Activated naive CD8-positive, alpha-beta T cell treated with anti-CD3 and anti-CD28 coated beads for 36 hours (primary cell): ENCODE measurements at places on chromosomes 3 and 15.

DNA sequence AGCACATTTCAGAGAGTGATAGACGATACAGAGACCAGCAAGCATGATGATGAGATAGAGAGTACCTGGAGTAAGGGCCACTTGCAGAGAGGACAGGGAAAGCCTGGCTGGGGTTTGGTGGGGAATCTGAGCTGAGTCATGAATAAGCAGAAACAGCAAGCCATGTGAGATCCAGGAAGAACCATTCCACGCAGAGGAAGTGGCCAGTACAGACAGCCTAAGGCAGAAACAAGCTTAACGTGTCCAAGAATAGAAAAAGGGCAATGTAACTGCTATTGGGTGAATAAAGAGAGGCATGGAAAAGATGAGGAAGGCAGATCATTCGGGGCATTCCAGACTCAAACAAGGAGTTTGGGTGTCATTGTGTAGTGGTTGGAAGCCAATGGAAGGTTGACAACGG, 816.3 kb upstream of the CFAP20DC start:
- no peaks in the 10 kb centered on the region for H3K27me3 ChIP-seq
- no peak for DNase-seq
- H3K27ac ChIP-seq, result peak overlapping the region; percentile 46
- H3K4me1 ChIP-seq, result peaks cover 28% of the 10 kb centered on the region
- H3K36me3 ChIP-seq, result peaks cover 28% of the 10 kb centered on the region

- no peaks in the 10 kb centered on the region for H3K36me3 ChIP-seq
- H3K4me3 ChIP-seq, result no peak overlapping the region
- no peak overlapping the region for H3K27ac ChIP-seq
- H3K4me1 ChIP-seq, result no peaks in the 10 kb centered on the region
Observed at GRCh38 chr15:71096676-71097075, 18.6 kb upstream of the THSD4 start.

GRCh38 chr3:123198372-123198771, 3.4 kb upstream of the SEC22A start:
- H3K27me3 ChIP-seq, result no peaks in the 10 kb centered on the region
- no peak for DNase-seq
- no peak overlapping the region for H3K4me3 ChIP-seq
- no peak overlapping the region for H3K27ac ChIP-seq

GRCh38 chr3:10918011-10918410, 74.5 kb upstream of the SLC6A1 start:
- no peak overlapping the region for H3K27ac ChIP-seq
- H3K4me3 ChIP-seq, result no peak overlapping the region
- H3K4me1 ChIP-seq, result no peaks in the 10 kb centered on the region
- peaks cover 21% of the 10 kb centered on the region for H3K27me3 ChIP-seq

DNA sequence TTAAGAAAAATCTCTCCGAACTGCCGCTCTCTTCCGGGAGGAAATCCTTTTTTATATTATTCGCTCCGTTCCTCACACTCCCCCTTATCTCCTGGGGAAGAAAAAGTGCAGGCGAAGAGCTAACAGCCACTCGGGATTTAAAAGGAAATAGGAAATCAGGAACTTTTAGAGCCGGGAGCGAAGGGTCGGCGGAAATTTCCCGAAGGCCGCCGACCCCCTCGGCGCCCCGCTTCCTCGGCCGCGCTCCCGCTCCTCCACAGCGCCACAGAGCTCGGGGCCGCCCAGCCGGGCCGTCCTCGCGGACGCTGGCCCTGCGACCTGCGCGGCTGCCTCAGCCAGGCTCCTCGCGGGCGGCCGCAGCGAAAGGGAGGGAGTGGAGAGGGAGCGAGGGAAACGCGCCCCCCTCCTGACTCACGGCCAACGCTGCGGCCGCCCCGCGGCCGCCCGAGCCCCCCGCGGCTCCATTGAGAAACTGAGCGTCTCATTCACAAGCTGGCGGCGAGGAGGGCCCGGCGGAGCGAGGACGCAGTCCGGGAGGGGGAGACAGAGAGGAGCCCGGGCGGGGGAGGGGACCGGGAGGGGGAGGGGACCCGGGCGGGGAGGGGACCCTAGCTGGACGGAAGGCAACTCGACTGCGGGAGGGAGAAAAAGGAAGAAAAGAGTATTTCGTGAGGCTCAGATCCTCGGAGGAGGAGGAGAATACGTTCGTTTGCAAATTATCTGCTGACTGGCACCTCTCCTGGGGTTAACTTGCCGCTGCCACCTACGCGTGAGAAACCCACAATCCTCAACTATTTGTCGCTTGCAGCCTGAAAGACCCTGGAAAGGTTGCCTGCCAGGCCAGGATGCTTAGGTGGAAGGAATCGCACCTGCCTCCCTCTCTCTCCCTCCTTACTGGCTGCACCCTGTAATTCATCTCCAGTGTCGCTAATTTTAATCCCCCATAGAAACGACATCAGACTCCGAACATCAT, at the start of gene PTPN9:
Gene PTPN9, minus strand, starts transcription at position 368 of the 973 bp plus-strand sequence. CDS start 539 bp downstream, outside the sequence.
- H3K27me3 ChIP-seq, result no peaks in the 10 kb centered on the region
- H3K4me1 ChIP-seq, result peaks cover 14% of the 10 kb centered on the region
- peak within 1 kb of the TSS; percentile 89 for H3K4me3 ChIP-seq
- H3K27ac ChIP-seq, result peak within 1 kb of the TSS; percentile 88
- peak; percentile 71 for DNase-seq

GRCh38 chr3:69385723-69386555, at the start of gene FRMD4B:
Gene FRMD4B, minus strand, starts transcription at chr3:69386088. Its CDS starts 99 bp downstream, at chr3:69385989.
- H3K27ac ChIP-seq, result no peak within 1 kb of the TSS
- peaks cover 74% of the 10 kb centered on the region for H3K27me3 ChIP-seq
- peak within 1 kb of the TSS; percentile 65 for H3K4me3 ChIP-seq

GRCh38 chr15:96334017-96334704, 3.7 kb downstream of the NR2F2 start:
- no peak overlapping the region for H3K4me3 ChIP-seq
- no peak overlapping the region for H3K27ac ChIP-seq
- H3K27me3 ChIP-seq, result peaks cover 88% of the 10 kb centered on the region
- no peak for DNase-seq

GRCh38 chr15:74060251-74060650, 22.1 kb downstream of the GOLGA6A start:
- no peaks in the 10 kb centered on the region for H3K27me3 ChIP-seq
- H3K27ac ChIP-seq, result no peak overlapping the region
- H3K4me3 ChIP-seq, result no peak overlapping the region
- no peak for DNase-seq
- peaks cover 8% of the 10 kb centered on the region for H3K36me3 ChIP-seq
- H3K4me1 ChIP-seq, result peaks cover 13% of the 10 kb centered on the region

DNA sequence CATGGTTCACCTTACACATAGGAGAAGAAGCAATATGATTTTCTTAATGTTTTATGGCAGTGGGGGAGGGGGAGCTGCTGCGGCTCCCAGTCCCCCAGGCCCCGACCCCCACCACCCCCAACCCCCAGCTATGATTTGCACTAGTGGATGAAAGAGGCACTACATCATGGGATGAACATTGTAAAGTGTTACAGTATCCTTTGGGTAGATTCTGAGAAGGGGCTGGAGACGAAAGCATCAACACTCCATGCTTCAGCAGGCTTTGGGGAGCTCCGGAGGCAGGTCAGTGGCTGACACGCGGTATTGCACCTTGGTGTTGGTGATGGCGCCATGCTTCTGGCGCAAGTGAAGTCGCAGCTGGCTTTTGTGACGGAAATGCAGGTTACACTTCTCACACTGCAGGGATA, 19.9 kb upstream of the RTP2 start:
- H3K27me3 ChIP-seq, result no peaks in the 10 kb centered on the region
- H3K36me3 ChIP-seq, result no peaks in the 10 kb centered on the region
- H3K27ac ChIP-seq, result no peak overlapping the region

GRCh38 chr15:101046826-101047225, 127.7 kb downstream of the LRRK1 start:
- peaks cover 11% of the 10 kb centered on the region for H3K27me3 ChIP-seq
- H3K27ac ChIP-seq, result no peak overlapping the region
- H3K4me3 ChIP-seq, result no peak overlapping the region

GRCh38 chr3:138942271-138942670, 4.7 kb downstream of the FOXL2 start:
- DNase-seq, result no peak
- no peak overlapping the region for H3K27ac ChIP-seq

DNA sequence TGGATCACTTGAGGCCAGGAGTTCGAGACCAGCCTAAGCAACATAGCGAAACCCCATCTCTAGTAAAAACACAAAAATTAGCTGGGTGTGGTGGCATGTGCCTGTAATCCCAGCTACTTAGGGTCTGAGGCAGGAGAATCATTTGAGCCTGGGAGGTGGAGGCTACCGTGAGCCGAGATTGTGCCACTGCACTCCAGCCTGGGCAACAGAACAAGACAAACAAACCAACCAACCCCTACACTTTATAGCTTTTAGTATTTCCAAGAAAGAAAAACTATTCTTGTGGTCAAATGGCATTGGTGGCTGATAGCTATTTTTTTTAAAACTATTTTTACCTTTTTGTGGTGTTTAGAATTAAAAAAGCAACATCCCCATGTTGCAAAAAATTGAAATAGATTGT, 7.2 kb downstream of the TMEM45A start:
- no peak overlapping the region for H3K27ac ChIP-seq
- H3K4me3 ChIP-seq, result no peak overlapping the region
- peaks cover 24% of the 10 kb centered on the region for H3K27me3 ChIP-seq
- no peak for DNase-seq
- no peaks in the 10 kb centered on the region for H3K4me1 ChIP-seq
- no peaks in the 10 kb centered on the region for H3K36me3 ChIP-seq

- no peaks in the 10 kb centered on the region for H3K27me3 ChIP-seq
- peaks cover 20% of the 10 kb centered on the region for H3K4me1 ChIP-seq
- no peak for DNase-seq
- no peak overlapping the region for H3K27ac ChIP-seq
- H3K36me3 ChIP-seq, result no peaks in the 10 kb centered on the region
- H3K4me3 ChIP-seq, result no peak overlapping the region
Observed at GRCh38 chr15:31276596-31277298, 49.9 kb upstream of the KLF13 start.

DNA sequence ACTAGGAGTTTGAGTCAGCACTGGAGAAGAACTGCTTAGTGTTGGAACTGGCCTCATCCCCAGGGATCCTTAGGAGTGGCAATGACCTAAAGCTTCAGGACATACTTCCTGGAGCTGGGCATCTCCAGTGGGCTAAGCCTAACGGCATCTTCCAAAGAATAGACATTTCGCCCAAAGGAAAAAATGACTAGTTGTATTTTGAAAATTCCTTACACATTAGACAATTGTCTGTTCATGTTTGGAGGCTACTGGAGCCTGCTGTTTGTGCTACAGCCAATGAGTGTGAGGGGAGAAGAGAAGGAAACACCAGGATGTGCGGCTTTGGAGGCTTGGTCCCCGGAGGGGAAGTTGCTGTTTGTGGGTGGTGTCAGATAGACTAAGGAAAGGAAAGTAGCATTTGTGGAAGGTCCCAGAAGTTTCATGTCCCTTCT, 77.6 kb downstream of the POLR2M start:
- H3K27me3 ChIP-seq, result peaks cover 10% of the 10 kb centered on the region
- no peak overlapping the region for H3K27ac ChIP-seq
- DNase-seq, result no peak
- peaks cover under 1% of the 10 kb centered on the region for H3K36me3 ChIP-seq

- DNase-seq, result no peak
- no peak overlapping the region for H3K4me3 ChIP-seq
- H3K4me1 ChIP-seq, result peaks cover 36% of the 10 kb centered on the region
- H3K36me3 ChIP-seq, result peaks cover 31% of the 10 kb centered on the region
Observed at GRCh38 chr15:41291065-41291631, 41.2 kb downstream of the OIP5 start.

- H3K4me1 ChIP-seq, result no peaks in the 10 kb centered on the region
- H3K4me3 ChIP-seq, result no peak overlapping the region
- H3K36me3 ChIP-seq, result no peaks in the 10 kb centered on the region
- H3K27me3 ChIP-seq, result peaks cover 1% of the 10 kb centered on the region
- H3K27ac ChIP-seq, result no peak overlapping the region
Observed at GRCh38 chr3:197349368-197349767, 51.0 kb upstream of the DLG1 start.

- no peaks in the 10 kb centered on the region for H3K27me3 ChIP-seq
- peaks cover 20% of the 10 kb centered on the region for H3K36me3 ChIP-seq
- H3K4me1 ChIP-seq, result peaks cover 51% of the 10 kb centered on the region
- DNase-seq, result no peak
Observed at GRCh38 chr3:132660811-132661070, 612 bp downstream of the UBA5 start.

DNA sequence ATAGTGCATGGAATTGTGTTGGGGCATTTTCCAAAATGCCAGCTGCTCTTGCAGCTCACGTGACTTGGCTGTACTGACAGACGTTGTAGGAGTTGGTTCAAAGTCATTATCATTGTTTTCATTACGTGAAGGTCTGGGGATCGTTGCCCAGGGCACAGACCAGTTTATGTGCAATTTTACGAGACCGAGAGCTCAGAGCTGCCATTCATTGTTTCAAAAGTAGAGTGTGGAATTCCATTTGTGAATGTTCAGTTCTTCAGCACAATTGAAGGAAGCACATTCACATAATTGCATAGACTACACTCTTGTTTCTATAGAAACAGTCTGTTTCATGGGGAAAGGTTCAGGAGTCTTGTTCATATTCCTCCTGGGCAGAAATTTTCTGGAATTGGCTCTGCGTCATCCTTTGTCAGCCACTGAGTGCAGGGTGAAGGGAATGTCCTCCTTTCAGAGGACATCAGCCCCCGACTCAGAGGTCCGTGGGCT, 54.5 kb downstream of the GABRG3 start:
- no peaks in the 10 kb centered on the region for H3K36me3 ChIP-seq
- no peak overlapping the region for H3K27ac ChIP-seq
- peaks cover 11% of the 10 kb centered on the region for H3K27me3 ChIP-seq
- no peaks in the 10 kb centered on the region for H3K4me1 ChIP-seq
- no peak overlapping the region for H3K4me3 ChIP-seq
- DNase-seq, result no peak

GRCh38 chr15:63454503-63455211, 49.7 kb upstream of the USP3 start:
- DNase-seq, result no peak
- no peak overlapping the region for H3K27ac ChIP-seq
- no peaks in the 10 kb centered on the region for H3K36me3 ChIP-seq

DNA sequence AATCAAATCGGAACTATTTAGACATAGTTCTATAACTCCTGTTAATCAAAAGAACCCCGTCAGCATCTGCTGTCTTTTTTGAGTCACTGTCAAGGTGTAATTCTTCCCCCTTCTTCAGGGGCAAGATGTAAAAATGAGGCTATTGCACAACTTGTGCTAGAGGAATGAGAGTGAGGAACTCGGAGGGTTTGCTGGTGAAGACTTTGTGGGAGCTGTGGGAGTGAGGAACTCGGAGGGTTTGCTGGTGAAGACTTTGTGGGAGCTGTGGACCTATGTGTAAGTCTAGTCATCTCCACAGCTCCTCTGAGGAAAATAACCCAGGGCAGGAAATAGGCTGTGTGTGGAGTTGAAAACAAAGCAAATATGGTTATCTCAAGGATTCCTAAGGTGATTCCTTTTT, 2.5 kb upstream of the CERS3 start:
- DNase-seq, result no peak
- no peaks in the 10 kb centered on the region for H3K27me3 ChIP-seq
- peaks cover 2% of the 10 kb centered on the region for H3K4me1 ChIP-seq
- H3K36me3 ChIP-seq, result no peaks in the 10 kb centered on the region
- no peak overlapping the region for H3K27ac ChIP-seq
- no peak overlapping the region for H3K4me3 ChIP-seq
